Activated T-helper 1 cell treated with anti-CD3 and anti-CD28 coated beads, Interleukin-12 subunit alpha, Interleukin-12 subunit beta, Interleukin-2, Interleukin-4 antibody, amounts not matched to agents 30 ng/mL and 10 ng/mL and 1 ng/mL, durations not matched to agents 14 hours and 24 hours and 36 hours (primary cell): ENCODE measurements at places on chromosomes 2 and 18.

- no peak for DNase-seq
These were observed 15.9 kb downstream of the MYO7B start for GRCh38 chr2:127551221-127551930.

- DNase-seq: no peak
These were observed 29.2 kb downstream of the SMAD7 start for GRCh38 chr18:48921305-48922225.

DNA sequence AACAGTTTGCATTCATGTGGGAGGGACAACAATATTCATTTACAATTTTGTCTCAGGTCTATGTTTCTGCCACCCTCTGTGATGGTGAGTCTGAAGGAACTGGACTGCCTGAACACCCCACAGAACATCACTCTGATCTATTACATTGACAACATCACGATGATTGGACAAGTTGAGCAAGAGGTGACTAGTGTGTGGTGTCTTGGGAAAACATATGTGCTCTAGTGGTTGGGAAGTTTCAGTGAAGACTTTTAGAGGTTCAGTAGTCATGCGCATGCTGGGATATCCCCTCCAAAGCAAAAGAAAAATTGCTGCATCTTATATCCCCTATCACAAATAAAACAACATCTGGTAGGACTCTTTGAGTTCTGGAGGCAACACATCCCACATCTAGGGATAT lies 18.6 kb upstream of the CTLA4 start:
- no peak for DNase-seq

DNA sequence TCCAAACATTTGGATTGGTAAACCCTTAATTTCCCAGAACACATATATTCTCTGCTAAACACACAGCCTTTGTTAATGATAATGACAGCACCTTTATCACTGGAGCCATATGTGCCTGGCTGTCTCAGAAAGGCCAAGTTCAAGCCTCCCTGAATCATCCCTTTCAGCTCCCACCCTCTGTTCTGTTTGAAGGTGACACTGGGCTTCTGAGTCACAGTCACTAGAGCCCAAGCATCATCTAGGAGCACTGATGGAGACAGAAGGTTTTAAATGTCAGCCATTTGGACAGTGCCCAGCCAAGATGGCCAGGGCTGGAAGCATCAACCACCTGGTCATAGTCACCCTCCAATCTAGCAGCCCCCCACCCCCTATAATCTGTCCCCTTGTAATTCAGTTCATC lies 80.6 kb downstream of the NRP2 start:
- DNase-seq: no peak

- DNase-seq: no peak
These were observed 62.8 kb upstream of the SLC39A10 start for GRCh38 chr2:195594248-195594647.

GRCh38 chr2:70935468-70936164 lies at the start of gene ATP6V1B1:
Gene ATP6V1B1 (plus strand): TSS chr2:70935900. CDS start chr2:70935955, 55 bp downstream.
- no peak for DNase-seq

GRCh38 chr2:5548991-5549715 lies 143.0 kb upstream of the SOX11 start:
- no peak for DNase-seq

DNA sequence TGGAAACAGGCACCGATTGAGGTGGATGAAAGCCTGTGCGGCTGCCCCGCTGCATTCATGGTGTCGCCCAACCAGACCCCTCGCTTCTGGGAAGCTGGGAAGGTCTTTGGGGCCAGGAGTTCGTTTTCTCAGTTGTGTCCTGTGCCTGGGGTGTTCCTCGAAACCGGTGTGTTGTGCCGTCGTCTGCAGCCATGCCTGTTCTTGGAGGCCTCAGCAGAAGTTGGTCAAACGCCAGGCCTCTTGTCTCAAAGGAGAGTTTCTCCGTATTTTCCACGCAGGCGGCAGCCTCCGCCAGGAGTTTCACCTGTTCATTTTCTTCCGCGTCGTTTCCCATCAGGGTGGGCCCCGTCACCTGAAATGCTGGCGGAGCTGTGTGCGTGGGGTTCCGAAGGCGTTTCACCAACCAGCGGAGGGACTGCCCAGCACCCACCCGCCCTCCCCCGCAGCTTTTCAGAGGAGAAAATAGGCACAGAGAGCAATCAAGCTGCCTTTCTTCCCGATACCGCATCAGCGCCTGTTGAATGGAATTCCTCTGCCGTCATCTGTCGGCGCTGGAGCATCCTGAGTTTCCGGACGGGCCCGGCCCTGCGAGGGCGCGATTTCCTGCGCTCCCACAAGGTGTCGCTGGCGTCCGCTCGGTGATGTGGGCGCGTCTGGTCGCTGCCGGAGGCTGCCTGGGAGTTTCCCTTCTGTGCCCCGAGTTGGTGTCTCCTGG lies 17.0 kb upstream of the NFATC1 start:
- peak; percentile 76 for DNase-seq

- DNase-seq: peak; percentile 6
These were observed 9.9 kb downstream of the TNP1 start for GRCh38 chr2:216849987-216850386.

- no peak for DNase-seq
These were observed 61.3 kb downstream of the LONRF2 start for GRCh38 chr2:100260712-100261620.

- no peak for DNase-seq
These were observed 78.7 kb downstream of the GBX2 start for GRCh38 chr2:236089271-236090026.

DNA sequence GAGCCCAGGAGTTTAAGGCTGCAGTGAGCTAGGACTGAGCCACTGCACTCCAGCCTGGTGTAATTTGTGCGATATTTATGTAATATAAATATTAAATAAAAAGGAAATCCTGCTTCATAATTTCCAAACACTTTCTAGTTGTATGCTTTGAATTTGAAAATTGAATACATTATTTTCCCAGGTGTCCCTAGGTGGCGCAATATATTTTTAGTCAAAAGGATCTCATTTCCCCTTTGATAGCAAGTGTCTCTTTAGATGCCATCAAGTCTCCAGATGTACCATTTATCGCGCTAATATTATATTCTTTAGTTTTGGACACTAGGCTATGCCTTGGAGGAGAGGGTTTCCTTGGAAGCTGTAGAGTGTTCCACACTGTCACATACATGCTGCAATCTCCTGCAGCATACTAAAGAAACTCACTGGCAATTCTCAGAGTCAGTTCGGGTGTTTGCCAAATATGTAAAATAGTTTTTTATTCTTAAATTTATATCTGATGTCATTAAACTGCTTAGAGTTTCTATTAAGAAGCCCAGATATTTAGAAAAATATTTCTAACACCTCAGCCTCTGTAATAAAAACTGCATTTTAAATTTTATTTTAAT lies 5.6 kb upstream of the WDR7 start:
- no peak for DNase-seq
